ENCODE measurements at places on chromosomes 13 and 19.

DNA sequence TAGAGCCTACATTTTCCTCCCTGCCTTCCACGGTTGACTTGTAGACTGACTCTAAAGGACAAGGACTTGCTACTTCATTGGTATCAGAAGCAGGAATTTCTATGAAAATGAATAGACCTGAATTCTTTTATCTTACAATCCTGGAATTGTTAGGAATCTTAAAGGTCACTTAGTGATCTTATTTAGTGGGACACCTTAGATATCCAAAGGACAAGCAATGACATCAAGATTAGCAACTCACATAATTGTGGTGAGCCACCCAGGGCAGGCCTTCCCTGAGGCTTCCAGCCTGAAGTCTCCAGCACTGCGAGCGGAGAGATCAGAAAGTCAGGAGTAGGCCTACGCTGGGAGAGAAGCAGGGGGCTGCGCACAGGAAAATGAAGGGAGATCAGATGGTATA, 37.8 kb downstream of the KLF5 start:
- no peak for DNase-seq

DNA sequence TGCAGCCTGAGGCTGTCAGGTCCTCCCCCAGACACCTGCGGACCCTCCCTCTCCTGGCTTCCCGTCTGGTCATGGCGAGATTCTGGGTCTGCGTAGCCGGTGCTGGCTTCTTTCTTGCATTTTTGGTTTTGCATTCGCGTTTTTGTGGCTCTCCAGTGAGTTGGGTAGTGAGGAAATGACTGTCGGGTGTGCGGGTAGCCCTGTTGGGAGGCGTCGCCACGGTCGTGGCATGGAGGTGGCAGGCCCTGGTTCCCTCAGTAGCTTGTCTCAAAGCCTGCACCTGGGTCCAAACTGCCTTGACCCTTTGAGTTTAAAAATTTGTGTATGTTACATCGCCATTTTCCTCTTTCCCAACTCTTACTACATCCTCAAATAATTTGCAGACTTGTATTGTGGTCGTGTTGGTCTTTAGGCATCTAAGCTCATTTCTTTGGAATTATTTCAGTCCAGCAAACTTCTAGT, 344 bp downstream of the NHLRC3 start:
- DNase-seq: no peak

DNA sequence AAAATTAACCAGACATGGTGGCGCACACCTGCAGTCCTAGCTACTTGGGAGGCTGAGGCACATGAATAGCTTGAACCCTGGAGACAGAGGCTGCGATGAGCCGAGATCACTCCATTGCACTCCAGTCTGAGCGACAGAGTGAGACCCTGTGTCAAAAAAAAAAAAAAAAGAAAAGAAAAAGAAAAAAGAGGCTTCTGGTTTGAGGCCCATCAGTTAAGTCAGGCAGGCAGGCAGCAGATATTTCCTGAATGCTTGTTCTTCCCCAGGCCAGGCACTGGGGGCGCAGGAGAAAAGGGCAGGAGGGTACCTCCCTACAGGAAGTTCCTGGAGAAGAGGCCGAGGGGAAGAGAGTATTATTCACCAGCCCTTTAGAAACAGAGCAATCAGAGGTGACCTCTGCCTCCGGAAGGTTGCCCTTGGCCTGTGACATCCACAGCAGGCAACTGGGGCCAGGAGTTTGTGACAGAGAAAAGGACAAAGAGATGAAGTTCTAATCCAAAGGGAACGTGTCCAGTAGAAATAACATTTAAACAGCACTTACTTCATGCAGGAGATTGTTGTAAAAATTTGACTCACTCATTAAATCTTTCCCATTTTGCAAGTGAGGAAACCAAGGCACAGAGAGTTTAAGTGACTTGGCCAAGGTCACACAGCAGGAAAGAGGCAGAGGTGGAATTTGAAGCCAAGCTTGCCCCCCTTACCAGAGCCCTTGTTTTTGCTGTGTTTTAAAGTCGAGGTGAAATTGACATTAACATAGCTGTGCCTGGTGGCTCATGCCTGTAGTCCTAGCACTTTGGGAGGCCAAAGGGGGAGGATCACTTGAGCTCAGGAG, 4.3 kb upstream of the RLN3 start:
- no peak for DNase-seq

- DNase-seq: no peak
Measured at GRCh38 chr19:40620161-40620485, 19.0 kb downstream of the LTBP4 start.

- no peak for DNase-seq
Measured at GRCh38 chr19:45340899-45341453, 426 bp downstream of the KLC3 start.

DNA sequence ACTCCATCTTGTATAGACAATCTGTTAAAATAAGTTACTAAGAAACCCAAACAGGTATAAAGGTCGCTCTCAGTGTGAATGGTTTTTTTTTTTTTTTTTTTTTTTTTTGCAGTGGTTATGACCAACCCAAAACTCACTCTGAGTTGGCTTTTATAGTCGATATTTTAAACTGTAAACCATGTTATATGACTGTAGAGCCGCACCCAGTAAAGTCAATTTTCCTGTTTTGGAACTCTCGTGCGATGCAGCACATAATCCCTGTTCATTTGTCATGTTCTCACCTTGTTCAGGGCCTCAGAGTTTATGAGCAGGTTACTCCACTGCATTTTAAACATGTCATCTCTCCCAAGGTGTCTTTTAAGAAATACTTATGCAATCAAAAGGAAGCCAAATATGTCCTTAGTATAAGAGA, 112.5 kb downstream of the KLF5 start:
- no peak for DNase-seq
